Activated naive CD4-positive, alpha-beta T cell treated with anti-CD3 and anti-CD28 coated beads for 36 hours (primary cell): ENCODE measurements at places on chromosomes 3 and 15. TPM values are rescaled to one million over a fixed set of nuclear protein-coding genes. Genes with fewer than 3 reads are reported as not detected.

The GJD2 gene
- total RNA-seq, result not detected

DNA sequence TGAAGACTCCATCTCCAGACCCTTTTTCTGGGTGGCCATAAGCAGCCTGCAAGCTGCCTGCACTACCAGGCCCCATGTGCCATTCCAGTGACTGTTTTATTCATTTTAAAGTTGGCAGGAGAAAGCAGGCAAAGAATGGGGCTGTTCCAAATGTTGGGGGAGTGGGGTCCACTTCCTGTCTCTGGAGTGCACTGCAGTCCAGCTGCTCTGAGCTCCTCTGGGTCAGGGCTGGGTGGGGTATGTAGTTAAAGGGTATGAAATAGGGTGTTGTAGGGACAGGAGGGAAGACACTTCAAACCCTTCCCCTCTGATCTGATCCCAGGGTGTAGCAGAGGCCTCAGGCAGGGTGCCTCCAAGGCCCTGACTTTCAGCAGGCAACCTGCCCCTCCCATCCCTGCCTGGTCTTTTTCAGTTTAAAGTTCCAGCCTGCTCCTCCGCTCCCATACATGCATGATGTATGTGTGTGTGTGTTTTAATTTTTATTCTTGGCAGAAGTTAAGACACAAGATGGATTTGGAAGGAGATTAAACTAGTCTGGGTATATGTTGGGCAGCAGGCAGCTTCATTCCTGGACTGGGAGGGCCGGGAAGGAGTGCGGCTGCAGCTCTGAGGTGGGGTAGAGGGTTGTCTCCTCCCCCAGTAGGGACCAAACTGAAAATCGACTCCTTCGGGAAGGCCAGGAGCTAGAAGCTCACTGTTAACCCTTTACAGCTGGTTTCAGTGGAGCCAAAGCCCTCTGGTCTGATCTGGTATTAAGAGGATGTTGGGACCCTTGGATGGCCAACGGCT, 17.3 kb downstream of the BOC start:
- no peak overlapping the region for H3K4me3 ChIP-seq
- H3K4me1 ChIP-seq, result peaks cover 6% of the 10 kb centered on the region
- no peaks in the 10 kb centered on the region for H3K36me3 ChIP-seq
- DNase-seq, result no peak
- H3K27ac ChIP-seq, result no peak overlapping the region

DNA sequence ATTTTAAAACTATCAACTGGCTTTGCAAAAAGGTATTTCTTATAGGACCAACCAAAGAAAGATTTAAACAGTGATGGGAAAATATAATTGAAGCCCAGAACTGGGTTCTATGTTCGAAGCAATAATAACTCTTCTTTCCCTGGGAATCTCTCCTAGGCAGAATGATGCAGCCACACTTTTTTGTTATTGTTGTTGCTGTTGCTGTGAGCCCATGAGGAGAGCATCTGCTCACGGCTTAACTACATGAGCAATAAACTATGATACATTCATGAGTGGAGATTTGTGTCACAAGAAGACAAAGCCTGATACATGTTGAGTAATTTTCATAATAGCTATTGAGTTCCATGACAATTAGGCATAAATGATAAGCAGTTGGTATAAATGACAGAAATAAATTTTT, 80.5 kb downstream of the CRTC3 start:
- no peak overlapping the region for H3K27ac ChIP-seq
- H3K27me3 ChIP-seq, result no peaks in the 10 kb centered on the region
- peaks cover 9% of the 10 kb centered on the region for H3K36me3 ChIP-seq
- no peak overlapping the region for H3K4me3 ChIP-seq
- DNase-seq, result no peak

GRCh38 chr3:98657457-98657856, 64.0 kb upstream of the CPOX start:
- H3K36me3 ChIP-seq, result no peaks in the 10 kb centered on the region
- DNase-seq, result peak; percentile 58
- peaks cover 19% of the 10 kb centered on the region for H3K27me3 ChIP-seq
- H3K4me1 ChIP-seq, result peaks cover 3% of the 10 kb centered on the region
- no peak overlapping the region for H3K4me3 ChIP-seq
- H3K27ac ChIP-seq, result no peak overlapping the region

DNA sequence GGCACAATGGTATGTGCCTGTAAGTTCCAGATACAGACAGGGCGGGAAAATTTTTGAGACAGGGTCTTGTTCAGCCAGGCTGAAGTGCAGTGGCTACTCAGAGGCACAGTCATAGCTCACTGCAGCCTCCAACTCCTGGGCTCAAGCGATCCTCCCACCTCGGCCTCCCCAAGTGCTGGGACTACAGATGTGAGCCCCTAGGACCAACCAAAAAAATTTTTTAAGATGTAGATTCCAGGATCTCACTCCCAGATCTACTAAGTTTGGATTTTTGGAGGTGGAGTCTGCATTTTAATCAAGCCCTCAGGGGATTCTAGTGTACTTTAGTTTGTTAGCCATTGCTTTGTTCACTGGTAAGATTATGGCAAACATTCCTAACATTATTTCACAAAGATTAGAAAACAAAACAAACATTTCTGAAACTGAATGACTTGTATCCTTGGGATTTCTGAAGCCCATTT, 2.7 kb downstream of the LIPH start:
- no peaks in the 10 kb centered on the region for H3K27me3 ChIP-seq
- no peak overlapping the region for H3K27ac ChIP-seq
- H3K4me3 ChIP-seq, result no peak overlapping the region
- H3K36me3 ChIP-seq, result no peaks in the 10 kb centered on the region

- H3K4me1 ChIP-seq, result no peaks in the 10 kb centered on the region
- no peak for DNase-seq
- H3K27me3 ChIP-seq, result no peaks in the 10 kb centered on the region
- H3K36me3 ChIP-seq, result no peaks in the 10 kb centered on the region
- H3K27ac ChIP-seq, result no peak overlapping the region
These were observed 68.5 kb upstream of the SGO1 start for GRCh38 chr3:20254268-20255117.

The TLE3 gene
- 105 TPM for total RNA-seq

The HCLS1 gene
- 248 TPM for total RNA-seq

- no peak for DNase-seq
- no peak overlapping the region for H3K4me3 ChIP-seq
- no peaks in the 10 kb centered on the region for H3K27me3 ChIP-seq
- peaks cover 3% of the 10 kb centered on the region for H3K36me3 ChIP-seq
These were observed 128.5 kb downstream of the CHSY1 start for GRCh38 chr15:101123222-101123910.

GRCh38 chr3:173630849-173631248, 233.3 kb downstream of the NLGN1 start:
- no peak for DNase-seq
- no peak overlapping the region for H3K27ac ChIP-seq
- H3K27me3 ChIP-seq, result peaks cover 3% of the 10 kb centered on the region
- no peaks in the 10 kb centered on the region for H3K4me1 ChIP-seq
- H3K36me3 ChIP-seq, result no peaks in the 10 kb centered on the region

The ATP8B4 gene
- 2.0 TPM for total RNA-seq

The SHF gene
- total RNA-seq, result 2.3 TPM

GRCh38 chr3:177026505-177027277, 170.6 kb downstream of the TBL1XR1 start:
- DNase-seq, result no peak
- H3K27ac ChIP-seq, result no peak overlapping the region
- no peaks in the 10 kb centered on the region for H3K4me1 ChIP-seq
- H3K27me3 ChIP-seq, result no peaks in the 10 kb centered on the region
- H3K36me3 ChIP-seq, result peaks cover 26% of the 10 kb centered on the region
